ENCODE measurements at places on chromosomes 2 and 18.
A peak's percentile ranks its signal among the peaks of the same experiment; 100 is the strongest.

- DNase-seq = no peak
Observed at GRCh38 chr18:34789768-34790344, 79.8 kb downstream of the DTNA start.

- DNase-seq = no peak
Observed at GRCh38 chr2:159290289-159290907, 3.9 kb upstream of the WDSUB1 start.

DNA sequence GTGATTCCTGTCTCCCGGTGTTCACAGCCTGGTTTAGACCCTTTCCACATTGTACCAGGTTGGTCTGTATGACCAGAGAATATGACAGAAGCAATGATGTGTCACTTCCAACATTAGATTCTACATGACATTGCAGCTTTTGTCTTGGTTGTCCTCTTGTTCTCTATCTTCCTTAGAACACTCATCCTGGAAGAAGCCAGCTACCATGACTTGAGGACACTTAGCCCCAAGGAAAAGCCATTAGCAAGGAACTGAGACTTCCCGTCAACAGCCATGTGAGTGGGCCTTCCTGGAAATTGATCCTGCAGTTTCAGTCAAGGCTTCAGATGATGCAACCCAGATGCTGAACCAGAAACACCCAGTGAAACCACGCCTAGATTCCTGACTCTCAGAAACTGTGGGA is 143.3 kb downstream of the MREG start:
- peak; percentile 78 for DNase-seq

DNA sequence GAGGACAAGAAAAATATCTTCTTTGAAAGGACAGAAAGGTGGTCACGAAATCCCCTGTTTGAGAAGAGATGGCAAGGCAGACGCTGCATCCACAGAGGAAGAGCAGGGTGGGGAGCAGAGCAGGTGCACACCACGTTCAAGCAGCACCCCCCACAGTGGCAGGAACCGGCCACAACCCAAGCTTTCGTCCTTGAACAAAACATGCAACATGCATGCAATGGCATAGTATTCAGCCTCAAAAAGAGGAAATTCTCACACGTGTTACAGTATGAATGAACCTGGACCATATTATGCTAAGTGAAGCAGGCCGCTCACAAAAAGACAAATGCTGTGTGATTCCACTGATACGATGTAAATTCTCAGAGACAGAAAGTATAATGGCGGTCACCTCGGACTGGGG is 51.4 kb downstream of the CMPK2 start:
- no peak for DNase-seq

- no peak for DNase-seq
Observed at GRCh38 chr2:155115846-155116245, 417.4 kb downstream of the KCNJ3 start.

DNA sequence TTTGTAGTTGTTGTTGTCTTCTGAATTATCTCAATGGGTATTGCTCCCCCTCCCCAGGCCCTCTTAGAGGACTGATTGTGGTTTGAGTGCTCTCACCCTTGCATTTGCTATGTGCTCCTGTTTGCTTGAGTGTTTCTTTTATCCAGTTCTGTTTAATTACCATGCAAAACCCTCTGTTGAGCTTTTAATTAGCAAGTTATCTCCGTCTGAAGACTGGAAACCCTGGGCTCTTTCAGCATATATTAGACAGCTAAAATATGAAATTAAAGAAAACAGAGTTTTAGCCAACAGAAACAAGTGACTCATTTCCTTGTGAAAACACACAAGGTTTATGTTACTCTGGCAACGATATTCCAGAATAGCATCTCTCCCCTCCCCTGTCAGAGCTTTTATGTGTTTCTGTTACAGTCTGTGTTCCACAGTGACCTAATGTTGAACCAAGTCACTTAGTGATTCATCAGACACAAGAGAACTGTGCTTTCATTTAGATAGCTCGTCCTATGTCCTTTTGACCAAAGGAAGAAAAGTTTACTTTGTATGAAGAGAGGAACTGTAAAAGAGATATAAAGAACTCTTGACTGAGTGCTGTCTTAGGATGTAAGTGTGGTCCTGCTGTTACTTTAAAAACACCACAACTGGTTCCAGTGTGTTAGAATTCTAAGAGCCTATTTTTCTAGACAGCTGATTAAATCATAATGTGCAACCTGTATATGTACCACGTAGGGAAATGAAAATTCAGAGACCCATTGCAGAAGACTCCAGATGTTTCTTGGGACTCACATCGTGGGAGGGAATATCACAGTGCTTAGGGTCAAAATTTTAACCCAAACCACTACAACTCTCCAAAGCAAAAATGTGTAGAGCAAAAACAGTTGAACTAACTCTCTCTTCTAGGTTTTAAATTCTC is 172.8 kb upstream of the RBMS1 start:
- DNase-seq = no peak

Data from islet precursor cell (in vitro differentiated cells).